ENCODE measurements at places on chromosomes 1 and 21. TPM values are rescaled to one million over a fixed set of nuclear protein-coding genes. Genes with fewer than 3 reads are reported as not detected.

The LPGAT1 gene
- 60.0 TPM for total RNA-seq

The SPRR2E gene
- total RNA-seq: not detected

The CD1C gene
- not detected for total RNA-seq

The TFF3 gene
- not detected for total RNA-seq

The C1orf141 gene
- not detected for total RNA-seq

The MEX3A gene
- total RNA-seq: 0.89 TPM

The VPS72 gene
- total RNA-seq: 50.7 TPM

The SMCP gene
- 0.11 TPM for total RNA-seq

The ITLN2 gene
- total RNA-seq: not detected

The CGN gene
- total RNA-seq: 0.11 TPM

The PEA15 gene
- 81.6 TPM for total RNA-seq

The SUMO3 gene
- 71.0 TPM for total RNA-seq

The KRTAP15-1 gene
- not detected for total RNA-seq

The OR2L8 gene
- 0.25 TPM for total RNA-seq

The REG4 gene
- not detected for total RNA-seq

The NTMT2 gene
- not detected for total RNA-seq

The RBM15 gene
- 45.5 TPM for total RNA-seq

The ADGRL2 gene
- total RNA-seq: 14.6 TPM

The VWA5B1 gene
- total RNA-seq: not detected

The MFSD2A gene
- total RNA-seq: 4.9 TPM

The AIRE gene
- under 0.01 TPM for total RNA-seq

The FMO4 gene
- total RNA-seq: 4.0 TPM

The HPDL gene
- 3.0 TPM for total RNA-seq

The PROX1 gene
- total RNA-seq: under 0.01 TPM

The RNU1-2 gene
- 2,224 TPM for total RNA-seq

The LIPI gene
- total RNA-seq: not detected

The TMEM59 gene
- total RNA-seq: 341 TPM
